ENCODE measurements at places on chromosomes 3 and 15.

DNA sequence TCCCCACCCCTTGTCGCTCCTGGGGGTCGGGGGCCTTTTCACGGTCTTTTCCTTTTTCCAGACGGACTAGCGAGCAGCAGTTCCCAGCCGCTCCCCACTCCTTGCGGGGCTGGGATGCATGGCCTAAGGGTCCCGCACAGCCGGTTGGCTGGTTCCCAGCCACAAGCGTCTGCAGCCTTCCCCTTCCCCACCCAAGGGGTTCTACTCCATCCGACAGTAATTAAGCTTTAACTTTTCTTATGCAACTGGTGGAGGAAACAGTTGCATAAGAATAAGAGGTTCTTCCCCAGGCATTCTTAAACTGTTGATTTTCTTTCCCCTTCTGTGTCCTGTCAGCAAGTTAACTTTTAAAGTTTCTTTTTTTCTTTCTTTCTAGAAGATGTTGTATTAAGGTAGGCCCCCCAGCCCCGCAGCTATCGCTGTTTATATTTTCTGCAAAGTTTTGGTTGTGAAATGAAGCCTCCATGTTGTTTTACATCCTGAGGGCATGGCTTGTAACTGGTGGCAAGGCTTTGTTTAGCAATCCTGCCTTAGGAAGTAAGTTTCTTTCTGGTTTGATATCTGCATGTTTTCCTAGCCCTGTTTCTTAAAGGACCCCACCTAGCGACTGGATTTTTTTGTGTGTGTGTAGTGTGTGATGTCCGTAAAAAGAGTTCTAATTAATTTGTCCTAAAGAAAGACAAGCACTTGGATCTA lies 207.5 kb downstream of the ZNF385D start:
- no peak for DNase-seq

DNA sequence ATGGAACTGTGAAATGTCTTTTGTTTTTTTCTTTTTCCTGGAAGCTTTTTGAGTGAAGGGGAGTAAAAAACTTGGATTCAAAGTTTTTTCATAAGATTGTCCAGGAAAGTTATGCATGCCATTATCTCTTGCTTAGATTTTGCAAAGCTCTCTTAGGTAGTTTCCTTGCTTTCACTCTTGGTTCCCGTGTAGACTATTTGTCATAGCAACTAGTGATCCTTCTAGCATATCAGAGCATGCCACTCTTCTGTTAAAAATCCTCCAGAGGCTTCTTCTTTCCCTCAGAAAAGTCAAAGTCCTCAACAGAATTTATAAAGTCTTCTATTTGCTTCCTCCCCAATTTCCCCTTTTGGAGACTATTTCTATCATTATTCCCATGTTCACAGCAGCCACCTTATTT lies 21.1 kb downstream of the GTF2E1 start:
- DNase-seq = no peak

DNA sequence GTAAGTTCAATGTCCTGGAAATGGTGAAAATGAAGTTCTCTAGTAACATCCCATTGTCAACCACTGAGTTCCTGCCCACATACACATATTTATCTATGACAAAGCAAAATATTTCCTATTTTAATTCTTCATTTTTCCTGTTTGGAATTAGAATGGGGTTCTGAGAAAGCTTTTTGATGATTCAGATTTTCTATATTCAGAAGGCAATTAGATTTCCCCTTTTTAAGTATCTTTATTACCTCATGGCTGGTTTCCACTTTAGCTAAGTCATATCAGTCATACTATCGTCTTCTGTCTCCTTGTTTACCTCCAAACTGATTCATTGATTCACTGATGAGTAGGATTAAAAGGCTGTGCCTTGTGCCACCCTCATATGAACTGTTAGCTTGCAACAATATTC lies 17.9 kb downstream of the ETFA start:
- DNase-seq = no peak

DNA sequence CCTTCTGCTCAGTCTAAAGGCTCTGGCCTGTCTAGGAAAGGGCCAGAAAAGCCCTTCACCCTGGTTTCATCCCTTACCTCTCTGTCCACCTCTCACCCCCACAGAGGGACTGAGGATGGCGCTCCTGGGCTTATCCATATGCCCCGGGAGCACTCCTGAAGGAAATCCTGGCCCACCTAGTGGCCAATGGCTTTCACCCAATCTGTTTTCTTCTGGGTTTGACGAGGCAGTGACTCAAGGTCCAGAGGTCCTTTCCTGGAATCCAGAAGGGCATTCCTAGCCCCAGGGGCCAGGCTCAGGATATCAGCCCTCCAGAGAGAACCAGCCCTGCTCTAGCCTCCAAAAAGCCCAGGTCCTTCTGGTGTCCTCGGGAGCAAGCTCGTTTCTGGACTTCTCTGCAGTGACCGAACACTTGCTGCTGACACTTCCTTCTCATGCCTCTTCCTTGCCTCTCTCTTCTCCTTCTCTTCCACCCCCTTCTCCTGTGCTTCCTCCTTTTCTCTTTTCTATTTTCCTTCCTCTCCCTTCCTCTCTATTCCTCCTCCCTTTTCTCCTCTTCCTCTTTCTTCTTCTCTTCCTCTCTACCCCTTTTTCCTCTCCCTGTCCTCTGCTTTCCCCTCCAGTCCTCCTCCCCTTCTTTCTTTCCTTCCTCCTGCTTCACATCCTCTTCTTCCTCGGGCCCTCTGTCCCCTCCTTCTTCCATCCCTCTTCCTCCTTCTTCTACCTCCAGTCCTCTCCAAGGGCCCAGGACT lies 59.6 kb downstream of the RHCG start:
- no peak for DNase-seq

- DNase-seq = peak; percentile 59
Observed at GRCh38 chr15:60840703-60841411, 361.9 kb upstream of the ICE2 start.

- peak; percentile 65 for DNase-seq
Observed at GRCh38 chr3:12948891-12949711, 107.7 kb upstream of the RPL32 start.

All from activated CD4-positive, alpha-beta T cell treated with anti-CD3 and anti-CD28 coated beads for 48 hours (primary cell).